ENCODE measurements at places on chromosomes 7 and 10.

GRCh38 chr10:103960103-103960502, 6.8 kb upstream of the SLK start:
- DNase-seq: no peak

- no peak for DNase-seq
Observed at GRCh38 chr7:124801330-124801895, 35.8 kb upstream of the GPR37 start.

- DNase-seq: no peak
Observed at GRCh38 chr10:102236006-102236405, 5.3 kb downstream of the PITX3 start.

- no peak for DNase-seq
Observed at GRCh38 chr10:63977329-63977923, 456.2 kb downstream of the REEP3 start.

DNA sequence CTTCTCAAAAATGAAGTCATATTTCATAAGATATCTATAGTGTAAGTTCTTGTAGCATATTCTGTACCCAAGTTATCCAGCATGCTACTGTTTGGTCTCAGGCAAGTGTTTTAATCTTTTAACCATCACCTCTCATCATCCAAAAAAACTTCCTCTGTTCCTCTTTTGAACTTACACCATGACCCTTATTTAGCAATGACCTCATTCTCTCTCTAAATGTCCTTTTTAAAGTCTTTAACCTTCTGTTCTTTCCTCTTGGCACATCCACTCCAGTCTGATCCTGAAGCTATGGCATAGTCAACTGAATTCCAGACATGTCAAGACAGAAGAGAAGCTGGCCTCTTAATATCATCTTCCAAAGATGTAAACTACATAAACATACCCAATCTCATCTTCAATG, 26.2 kb downstream of the PPP3CB start:
- no peak for DNase-seq

- no peak for DNase-seq
Observed at GRCh38 chr10:86614853-86615252, 39.5 kb upstream of the OPN4 start.

DNA sequence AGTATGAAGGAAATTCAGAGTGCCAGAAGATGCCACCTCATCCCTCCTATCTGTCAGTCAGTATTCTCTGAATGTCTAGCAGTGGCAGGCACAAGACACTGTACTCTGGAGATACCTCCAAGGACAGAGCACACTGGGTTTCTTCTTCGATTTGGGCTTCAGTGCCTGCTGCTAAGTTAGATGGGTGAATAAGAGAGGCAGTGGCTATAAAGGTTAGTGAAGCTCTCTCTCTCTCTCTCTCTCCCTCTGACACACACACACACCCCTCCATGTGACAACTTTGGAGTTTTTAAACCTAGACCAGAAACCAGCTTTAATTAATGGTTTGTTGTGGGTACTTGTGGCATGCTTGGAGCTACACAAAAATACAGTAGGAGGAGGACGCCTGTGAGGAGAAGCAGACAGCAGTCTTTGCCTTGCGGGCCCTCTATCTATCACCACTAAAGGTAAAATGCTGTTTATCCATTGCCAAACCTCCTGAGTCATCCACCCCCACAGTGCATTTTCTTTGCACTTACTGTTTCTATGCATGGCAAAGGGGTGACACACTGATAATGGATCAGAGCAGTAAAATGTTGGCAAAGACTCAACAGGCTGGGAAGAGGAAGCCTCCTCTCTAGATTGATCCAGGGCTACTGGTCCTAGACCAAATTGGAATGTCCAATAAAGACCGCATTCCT, 102.5 kb downstream of the TRIL start:
- no peak for DNase-seq

DNA sequence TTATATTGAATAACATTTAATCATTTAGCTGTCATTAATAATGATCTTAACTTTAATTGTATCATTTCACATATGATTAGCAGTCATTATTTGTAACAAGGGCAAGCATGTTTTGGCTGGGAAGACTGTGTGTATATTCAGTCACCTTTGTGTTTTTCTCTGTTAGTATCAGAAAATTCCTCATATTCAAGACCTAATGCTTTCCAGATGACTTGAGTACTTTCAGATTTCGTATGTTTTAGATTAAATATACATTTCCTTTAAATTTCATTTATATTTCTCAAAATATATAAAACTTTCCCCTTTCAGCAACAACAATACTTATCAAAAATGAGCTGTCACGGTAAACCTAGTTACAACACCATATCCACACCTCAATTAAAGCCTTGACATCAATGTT, 6.3 kb upstream of the CACNA2D1 start:
- DNase-seq: no peak

DNA sequence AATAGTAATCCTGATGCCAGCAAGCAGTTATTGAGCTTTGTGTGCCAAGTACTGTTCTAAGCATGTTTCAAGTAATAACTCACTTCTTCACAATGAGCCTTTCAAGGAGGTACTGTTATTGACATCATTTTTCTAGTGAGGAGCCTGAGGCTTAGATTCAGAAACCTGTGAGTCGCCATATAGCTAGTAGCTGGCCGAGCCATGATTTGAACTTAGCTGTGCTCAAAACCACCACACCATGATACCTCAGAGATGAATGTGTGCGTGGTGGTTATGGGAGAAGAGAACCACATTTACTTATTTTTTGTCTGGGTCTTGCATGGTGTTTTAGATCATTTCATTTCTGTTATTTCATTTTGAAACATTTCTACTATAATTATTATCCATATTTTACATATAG, 578.9 kb downstream of the AUTS2 start:
- no peak for DNase-seq

DNA sequence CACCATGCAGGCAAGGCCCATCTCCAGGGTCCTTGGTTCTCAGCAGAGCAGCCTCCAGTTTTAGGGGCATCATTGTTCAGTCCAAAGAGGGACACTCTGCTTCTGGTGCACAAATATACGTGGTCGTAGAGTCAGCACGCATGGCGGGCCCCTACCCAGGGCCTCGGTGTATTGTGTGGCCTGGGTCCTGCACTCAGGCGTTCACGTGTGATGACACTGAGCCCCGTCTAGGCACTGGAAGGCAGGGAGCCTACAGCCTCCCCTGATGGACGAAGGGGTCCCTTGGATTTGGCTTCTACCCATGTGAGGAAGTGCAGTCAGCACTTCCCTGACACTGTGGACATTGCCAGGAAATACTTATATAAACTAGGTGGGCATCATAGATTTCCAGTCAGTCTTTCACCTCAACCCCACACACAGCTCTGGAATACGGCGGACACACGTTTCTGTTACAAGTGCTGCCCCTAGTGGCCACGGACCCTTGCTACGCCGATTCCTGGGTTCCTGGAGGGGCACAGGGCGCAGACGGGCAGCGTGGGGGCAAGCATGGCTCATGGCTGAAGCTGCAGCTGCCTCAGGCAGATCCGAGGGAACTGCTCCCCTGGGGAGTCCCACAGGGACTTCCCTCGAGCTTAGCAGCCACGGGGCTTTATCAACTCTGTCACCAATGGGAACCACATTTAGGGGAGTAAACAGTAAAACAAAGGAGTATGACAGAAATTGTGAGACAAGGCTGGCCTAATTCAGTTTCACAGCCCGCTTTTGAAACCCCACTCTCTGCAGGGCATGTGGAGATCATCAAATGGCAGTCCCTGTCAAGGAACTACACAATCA, 25.4 kb downstream of the AIFM2 start:
- DNase-seq: peak; percentile 17

- no peak for DNase-seq
Observed at GRCh38 chr7:11613292-11613930, 218.6 kb downstream of the THSD7A start.

- no peak for DNase-seq
Observed at GRCh38 chr7:19557726-19558465, 150.9 kb downstream of the POLR1F start.

DNA sequence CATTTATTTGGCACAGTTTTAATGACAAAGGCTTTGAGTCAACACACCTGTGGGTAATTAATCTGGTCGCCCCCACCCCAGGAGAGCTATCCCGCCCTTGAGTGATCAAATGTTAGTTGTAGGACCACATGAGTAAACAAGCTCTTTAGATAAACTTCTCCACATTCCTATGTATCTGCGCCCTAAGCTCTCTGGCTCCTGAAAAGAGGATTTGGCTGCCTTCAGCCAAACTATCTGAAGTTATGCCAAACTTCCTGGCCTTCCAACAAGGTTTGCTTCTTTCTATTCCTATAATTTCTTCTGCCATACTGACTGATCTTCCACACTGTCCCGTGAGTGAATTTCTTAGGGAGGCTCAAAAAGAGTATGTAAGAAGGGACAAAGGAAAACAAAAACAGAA, 134.2 kb downstream of the RALA start:
- no peak for DNase-seq

GRCh38 chr10:71766717-71767419, 6.5 kb downstream of the VSIR start:
- DNase-seq: peak; percentile 59

Data from CD4-positive, alpha-beta T cell treated with Interferon alpha-2 for 1 hour (primary cell).